ENCODE measurements at places on chromosomes 6 and 20.
A peak's percentile ranks its signal among the peaks of the same experiment; 100 is the strongest.

DNA sequence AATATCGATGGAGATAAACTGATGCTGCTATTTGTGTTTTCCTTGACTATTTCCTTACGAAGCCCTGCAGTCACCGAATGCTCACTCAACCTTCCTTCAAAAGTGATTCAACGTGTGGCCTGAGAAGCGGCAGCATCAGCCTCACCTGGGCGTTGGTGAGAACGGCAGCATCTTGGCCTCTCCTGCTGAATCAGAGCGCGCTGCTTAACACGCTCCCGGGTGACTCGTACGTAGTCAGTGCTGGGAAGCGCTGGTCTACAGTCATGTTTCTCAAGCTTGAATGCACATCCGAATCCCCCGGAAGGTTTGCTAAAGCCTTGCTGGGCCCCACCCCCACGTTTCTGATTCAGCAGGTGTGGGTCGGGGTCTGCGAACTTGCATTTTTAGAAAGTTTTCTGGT is 214.1 kb upstream of the RREB1 start:
- no peak for DNase-seq

GRCh38 chr20:10488534-10488933 is 53.4 kb downstream of the SLX4IP start:
- no peak for DNase-seq

DNA sequence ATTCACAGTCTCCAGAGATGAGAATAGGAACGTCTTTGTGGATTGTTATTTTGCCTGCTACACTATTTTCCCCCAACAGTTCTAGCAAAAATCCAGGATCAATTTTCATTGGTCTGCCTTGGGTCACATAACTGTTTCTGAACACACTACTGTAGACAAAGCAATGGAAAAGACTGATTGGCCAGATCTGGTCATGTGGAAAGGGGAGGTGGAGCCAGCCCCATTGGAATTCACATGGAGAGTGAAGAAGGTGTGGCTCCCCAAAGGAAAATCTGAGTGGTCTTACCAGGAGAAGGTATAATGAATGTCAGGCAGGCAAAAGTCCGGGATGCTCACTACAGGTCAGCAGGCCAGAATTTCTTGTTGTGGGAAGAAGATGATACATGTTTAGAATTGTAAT is 9.5 kb upstream of the TP53RK start:
- DNase-seq = no peak

GRCh38 chr6:2806644-2807043 is 35.0 kb downstream of the SERPINB1 start:
- DNase-seq = no peak

GRCh38 chr6:12716298-12716916 is at the start of gene PHACTR1:
Gene PHACTR1 (plus strand): TSS chr6:12716767.
- no peak for DNase-seq

- DNase-seq = no peak
Observed at GRCh38 chr6:163572612-163573011, 158.1 kb downstream of the QKI start.

DNA sequence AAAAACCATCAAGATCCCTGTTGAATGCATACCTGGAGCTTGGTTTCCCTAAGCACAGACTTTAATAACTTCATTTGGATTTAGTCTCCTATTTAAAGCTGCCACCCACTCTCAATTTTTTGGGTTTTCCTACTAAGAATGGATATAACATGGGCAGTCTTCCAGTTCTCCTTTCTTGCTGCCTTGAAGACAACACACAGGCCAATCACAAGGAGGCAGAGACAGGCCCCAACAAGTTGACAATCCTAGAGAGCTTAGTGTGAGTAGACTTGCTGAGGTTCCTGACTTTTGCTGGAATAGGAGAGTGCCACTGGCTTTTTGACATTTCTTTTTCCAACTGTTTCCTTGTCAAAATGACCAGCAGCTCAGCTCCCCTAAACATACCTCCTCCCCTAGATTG is 112.3 kb upstream of the ESR1 start:
- DNase-seq = no peak

DNA sequence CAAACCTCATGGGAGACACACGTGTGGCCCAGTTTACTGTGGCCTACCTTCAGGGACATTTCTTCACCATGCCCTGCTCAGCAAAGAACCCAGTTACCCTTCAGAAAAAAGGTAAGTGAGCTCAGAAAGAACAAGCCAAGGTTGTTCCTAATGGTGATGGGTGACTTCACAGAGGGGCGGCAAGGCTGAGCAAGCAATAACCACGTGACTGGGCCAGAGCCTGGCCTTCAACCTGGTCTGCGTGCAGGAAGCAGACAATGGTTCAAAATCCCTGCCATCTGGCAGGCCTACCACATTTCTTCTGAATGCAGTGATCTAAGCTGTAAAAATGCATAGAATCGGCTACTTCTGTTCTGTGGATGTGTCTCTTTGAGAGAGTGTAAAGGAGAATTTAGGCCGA is 115.5 kb upstream of the CST7 start:
- no peak for DNase-seq

DNA sequence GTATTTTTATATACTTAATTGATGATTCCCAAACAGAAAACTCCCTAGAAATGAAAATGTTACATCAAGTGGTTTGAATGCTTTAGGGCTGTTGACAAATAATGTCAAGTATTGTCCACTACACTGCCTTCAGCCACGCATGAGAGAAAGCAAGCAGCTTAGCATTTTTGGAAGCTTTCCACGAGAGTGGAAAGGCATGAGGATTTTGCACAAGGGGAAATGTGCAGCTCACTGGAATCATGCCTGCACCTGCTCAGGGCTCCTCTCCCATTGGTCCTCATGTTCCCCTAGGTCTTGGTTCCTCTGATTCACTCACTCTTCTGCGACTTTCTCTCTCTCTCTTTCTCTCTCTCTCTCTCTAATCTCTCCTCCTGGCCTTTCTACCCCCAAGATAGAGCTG is 439.5 kb upstream of the CDH4 start:
- DNase-seq = no peak

DNA sequence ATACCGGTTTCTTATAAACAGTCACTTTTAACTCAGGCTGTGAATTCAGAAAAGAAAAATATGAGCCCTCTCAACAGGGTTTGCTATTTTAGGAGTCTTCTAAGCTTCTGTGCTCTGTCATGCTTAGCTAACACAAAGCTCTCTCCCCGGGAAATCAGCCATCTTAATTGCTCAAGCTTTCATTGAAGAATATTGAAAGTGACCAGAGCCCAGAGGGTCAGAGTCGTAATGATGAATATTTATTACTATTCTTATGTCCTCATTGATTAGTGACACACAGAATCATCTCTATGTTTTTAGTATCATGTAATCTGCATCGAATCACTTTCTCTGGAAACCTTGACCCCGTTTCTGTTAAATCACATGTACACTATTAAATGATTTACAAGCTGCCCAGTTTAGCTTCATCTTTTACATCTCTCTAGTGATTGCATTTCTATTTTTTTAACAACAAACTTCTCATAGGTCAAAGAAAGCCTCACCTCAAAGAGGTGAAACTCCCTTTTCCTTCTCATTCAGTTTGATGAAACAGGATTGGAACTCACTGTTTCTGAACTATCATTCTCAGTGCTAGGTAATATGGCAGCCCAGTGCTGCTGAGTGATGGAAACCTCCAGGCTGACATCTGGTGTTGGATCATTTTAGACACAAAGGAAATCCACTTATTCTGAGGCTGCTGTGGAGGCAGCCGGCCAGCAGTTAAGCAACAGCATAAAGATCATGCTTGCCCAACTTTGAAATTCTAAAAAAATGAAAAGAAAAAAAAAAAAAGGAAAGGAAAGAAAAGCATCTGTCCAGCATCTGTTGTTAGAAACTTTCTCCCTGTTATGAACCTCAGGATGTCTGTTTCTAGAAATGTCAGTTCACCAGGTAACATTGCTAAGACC is 96.3 kb downstream of the RFPL4B start:
- no peak for DNase-seq

- no peak for DNase-seq
Observed at GRCh38 chr6:142846883-142847287, 98.1 kb downstream of the HIVEP2 start.

GRCh38 chr6:149513915-149514314 is 29.1 kb upstream of the ZC3H12D start:
- DNase-seq = no peak

DNA sequence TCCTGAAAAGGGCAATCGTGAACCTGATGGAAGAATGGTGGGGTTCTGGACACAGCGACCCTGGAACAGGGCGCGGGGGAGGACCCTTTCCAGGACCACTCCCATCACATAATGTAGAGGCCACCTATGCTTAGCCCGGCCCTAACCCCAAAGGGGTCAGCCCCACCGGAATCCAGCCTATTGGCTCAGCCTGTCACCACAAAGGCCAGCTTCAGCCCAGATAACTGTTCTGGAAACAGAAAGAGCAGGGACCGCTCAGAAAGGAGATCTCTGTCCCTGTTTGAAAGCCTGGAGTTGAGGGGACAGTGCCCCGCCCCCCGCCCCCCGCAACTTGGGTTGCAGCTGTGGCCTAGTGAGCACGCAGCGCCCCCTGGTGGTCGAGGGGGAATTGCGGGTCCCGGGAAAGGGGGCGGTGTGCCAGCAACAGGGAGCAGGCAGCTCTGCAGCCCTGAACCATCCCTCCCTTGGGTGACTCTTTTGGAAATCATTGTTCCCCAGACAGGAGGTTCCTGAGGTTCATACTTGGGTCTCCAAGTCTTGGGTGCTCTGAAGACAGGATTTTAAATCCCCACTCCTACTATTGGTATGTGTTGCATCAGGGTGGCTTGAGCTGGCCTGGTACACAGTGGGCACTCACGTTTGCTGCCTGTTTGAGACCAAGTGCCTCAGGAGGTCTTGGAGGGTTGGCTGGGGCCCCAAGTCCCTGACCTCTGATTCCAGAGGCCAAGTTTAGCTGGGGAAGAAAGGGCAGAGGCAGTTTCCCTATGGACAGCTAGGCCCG is 1.5 kb downstream of the SIGLEC1 start:
- peak; percentile 34 for DNase-seq

DNA sequence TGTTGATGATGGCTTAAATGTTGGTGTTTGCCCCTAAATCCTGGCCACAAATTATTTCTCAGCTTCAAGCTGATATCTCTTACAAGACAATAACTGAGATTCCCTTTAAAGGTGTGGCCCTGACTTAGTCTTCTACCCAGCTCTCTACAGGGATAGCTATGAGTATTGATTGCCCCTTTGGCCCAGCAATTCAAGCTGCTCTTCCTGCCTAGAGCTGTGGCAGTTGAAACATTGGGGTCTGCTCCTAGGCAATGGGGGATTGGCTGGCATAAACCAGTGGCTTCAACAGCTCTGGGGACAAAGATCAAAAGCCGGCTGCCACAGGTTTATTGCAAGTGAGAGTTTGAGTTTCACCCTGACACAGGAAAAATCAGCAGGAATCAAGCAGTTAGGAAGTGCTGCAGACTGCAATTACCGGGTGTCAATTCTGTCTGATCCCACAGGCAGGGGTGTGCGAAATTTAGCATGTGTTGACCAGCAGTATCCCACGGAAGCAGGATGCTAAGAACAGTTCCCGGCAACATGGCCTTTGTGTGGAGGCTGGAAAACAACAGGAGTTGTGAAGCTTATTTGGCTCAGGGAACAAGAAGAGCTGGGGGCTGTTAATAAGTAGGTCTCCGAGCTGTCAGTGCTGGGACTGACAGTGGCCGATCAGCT is 66.2 kb upstream of the IYD start:
- DNase-seq = no peak

GRCh38 chr20:5863040-5863833 is 87.1 kb downstream of the TRMT6 start:
- no peak for DNase-seq

DNA sequence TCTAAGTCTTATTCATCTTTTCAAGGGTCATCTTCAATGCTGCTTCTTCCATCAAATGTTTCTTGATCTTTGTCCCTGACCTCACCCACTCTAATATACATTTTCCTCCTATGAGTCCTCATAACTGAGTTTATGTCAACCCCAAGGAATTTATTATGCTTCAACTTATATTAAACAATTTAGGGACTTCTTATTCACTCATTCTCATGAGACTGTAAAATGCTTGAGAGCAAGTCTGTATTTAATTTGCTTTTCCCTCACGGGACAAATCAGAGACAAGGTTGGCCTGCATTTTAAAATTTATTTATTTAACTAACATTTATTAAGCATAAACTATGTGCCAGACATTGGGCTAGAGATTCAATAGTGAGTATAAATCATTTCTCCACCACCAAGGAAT is 312.0 kb upstream of the NT5E start:
- DNase-seq = no peak

- no peak for DNase-seq
Observed at GRCh38 chr6:157732007-157732406, 91.0 kb upstream of the SNX9 start.

DNA sequence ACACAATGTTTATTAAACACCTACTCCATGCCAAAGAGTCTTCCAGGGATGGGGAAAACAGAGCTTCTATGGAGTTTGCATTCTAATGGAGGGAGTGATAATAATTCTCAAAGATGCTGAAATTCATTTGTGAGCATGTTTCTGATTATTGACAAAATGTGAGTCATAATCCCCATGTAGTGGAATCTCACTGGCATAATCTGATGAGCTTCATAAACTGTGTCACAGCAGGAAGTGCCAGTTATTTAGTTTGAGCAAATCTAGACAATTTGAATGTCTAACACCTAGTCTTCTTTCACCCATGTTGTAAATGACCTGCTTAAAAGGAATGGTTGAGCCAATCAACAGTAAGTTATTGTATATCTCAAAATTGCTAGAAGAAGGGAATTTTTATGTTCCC is 95.1 kb downstream of the KCNQ5 start:
- DNase-seq = no peak

GRCh38 chr6:148223424-148223842 is 119.2 kb upstream of the SASH1 start:
- DNase-seq = no peak

DNA sequence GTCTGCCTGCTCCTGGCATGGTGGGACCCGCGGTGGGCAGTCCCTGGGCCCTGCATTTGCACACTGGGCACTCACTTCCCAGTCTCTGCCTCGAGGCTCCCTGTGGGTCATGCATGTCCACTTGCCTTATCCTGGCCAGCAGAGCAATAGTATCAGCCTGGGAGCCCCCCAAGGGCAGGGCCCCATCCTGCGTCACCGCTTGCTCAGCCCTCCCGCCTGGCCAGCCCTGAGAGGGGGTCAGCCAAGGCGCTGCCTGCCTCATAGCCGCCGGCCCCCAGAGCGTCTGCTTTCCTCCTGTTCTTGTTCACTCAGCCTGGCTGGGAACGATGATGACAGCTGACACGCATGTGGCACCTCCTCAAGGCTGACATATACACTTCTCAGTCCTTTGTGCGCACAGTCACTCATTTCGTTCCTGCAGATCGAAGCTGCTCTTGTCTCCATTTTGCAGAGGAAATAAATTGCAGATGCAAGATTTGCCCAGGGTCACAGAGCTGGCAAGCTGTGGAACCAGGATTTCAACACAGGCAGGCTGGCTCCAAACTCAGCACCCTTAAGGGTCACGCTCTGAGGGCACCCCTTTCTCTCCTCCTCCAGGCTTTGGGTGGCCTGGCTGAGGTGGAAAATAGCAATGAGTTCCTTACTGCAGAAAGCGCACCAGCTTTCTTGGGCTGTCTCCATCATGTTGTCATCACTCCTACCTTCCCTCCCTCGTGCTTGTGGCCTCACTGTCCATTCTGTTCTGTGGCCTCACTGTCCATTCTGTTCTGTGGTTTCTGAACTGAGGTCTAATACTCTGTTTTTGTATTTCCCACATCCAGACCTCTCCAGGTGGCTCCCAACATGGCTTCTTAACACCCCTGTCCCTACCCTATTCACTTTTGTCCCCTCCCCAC is 17.2 kb downstream of the KCNK17 start:
- DNase-seq = no peak

GRCh38 chr6:107560657-107561056 is 70.7 kb downstream of the SOBP start:
- no peak for DNase-seq

GRCh38 chr20:11260611-11261010 is 586.8 kb upstream of the JAG1 start:
- no peak for DNase-seq
